ENCODE measurements at places on chromosomes 2 and 18.

- no peak for DNase-seq
Observed at GRCh38 chr2:133097666-133098065, 427.7 kb upstream of the LYPD1 start.

DNA sequence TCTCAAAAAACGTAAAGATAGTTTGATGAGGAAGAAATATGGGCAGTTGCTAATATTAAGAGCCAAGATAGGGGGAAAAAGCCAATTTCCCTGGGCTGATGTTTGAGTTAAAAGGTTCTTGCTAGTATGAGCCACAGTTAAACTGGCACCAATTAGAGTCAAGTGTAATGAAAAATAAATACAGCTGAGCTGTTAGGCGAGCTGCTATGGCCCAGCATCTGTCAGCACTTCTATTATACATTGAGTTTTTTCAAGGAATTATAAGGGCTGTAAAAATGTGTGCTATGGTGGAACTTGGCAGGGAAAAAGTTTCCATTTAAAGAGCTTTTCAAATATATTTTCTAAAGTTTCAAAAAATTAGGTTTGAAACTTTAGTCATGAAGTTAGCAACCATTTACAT is 279.6 kb downstream of the CYRIA start:
- DNase-seq, result no peak

GRCh38 chr2:101012054-101012705 is 10.1 kb downstream of the RPL31 start:
- DNase-seq, result no peak

GRCh38 chr18:48592540-48593171 is 53.8 kb downstream of the CTIF start:
- no peak for DNase-seq

DNA sequence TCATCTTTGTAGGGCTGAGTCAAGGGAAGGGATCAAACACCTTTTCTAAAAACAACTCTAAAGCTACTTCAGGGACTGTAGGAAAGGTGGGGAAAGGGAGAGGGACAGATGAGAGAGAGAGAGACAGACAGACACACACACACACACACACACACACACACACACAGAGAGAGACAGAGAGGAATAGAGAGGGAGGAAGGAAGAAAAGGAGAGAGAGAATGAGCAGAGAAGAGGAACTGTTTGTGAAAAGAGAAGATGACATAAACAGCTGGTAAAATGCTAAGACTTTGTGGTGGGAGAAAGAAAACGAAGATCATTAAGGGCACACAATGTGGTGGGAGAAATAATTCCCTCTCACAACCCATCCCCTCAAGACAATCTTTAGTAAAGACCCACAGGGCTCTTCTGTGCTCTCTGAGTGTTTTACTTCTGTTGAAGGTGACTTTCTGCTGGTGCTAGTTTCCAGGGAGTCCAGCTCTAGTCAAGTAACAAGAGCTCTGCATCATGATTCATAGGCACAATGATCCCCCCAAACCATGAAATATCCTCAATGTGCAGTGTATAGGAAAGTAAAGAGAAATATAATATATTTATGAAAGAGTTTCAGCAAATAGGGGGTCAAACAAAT is 77.2 kb upstream of the STK17B start:
- DNase-seq, result no peak

GRCh38 chr2:196409376-196409775 is 230.1 kb upstream of the CCDC150 start:
- no peak for DNase-seq

GRCh38 chr2:190993292-190993643 is 20.7 kb downstream of the STAT1 start:
- no peak for DNase-seq

DNA sequence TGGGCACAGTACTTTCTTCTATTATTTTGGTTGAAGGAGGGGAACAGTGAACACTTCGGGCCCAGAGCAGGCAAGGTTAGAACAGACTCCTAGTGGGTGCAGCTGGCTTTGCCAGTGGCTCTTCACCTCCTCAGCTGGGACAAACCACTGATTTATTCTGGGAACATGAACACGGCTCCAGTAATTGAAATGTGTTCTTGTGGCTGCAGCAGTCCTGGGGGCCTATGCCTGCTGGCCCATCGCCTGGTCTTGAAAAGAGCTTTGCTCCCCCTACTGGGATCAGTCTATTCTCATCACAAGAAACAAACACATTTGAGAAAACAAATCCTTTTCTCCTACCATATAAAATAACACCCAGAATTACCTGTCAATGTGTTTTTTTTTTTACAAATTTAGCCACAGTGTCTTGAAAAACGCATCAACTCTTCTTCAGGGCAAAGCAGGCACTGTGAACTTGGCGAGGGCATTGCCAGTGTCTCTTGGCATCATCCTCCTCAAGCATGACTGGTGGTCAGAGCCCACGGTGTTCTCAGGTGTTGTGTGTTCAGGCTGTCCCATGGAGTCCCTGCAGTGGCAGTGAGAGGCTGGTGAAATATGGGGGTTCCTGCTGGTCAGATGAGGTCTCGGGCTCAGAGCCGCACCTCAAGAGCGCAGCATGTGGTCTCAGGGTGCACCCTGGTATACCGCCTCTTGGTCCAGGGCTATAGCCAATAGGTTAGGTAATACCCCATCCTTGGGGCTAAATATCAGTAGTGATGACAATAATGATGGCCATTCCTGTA is 51.3 kb downstream of the RNF144A start:
- no peak for DNase-seq

GRCh38 chr2:174778085-174778981 is 14.1 kb upstream of the CHRNA1 start:
- DNase-seq, result no peak

GRCh38 chr18:77084688-77085035 is 47.9 kb downstream of the MBP start:
- no peak for DNase-seq

- DNase-seq, result no peak
Observed at GRCh38 chr2:215787565-215788178, 225.7 kb downstream of the MREG start.

DNA sequence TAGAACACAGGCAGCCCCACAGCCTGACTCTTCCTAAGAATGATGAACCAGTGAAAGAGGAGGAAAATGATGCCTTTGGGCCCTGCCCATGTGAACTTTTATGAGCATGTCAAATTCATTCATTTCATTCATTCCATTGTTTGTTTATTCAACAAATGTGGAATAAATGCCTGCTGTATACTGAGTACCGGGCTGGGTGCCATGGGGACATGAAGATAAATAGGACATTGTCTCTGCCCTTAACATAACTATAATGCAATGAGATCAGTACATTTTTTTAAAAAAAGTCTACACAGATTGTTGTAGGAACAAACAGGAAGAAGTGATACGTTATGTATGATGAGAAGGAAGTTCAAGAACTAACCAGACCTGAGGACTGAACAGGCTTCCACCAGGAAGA is 14.7 kb downstream of the MREG start:
- no peak for DNase-seq

DNA sequence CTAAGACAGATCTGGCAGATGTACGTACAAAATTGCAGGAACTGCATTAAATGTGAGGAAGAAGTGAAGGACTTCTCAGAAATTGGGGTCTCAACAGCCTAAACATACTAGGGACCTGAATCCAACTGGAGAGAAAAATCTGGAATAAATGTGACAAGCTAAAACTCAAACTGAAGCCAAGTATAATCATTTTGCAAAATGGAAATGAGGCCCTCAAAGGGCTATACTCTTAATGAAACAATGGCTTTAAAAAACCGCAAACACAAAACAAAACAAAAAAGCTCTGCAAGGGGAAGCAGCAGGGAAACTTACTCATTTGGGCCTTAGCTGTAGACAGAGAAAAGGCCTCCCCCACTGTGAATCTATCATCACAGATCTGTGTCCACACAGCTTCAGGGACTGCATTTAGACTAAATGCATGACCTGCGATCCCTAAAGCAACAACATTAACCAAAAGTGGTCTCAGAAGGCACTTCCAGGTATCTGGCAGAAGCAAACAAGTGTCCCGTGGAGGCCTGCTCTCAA is 63.2 kb downstream of the CCBE1 start:
- DNase-seq, result no peak

GRCh38 chr18:10784596-10785202 is 258.9 kb downstream of the NAPG start:
- DNase-seq, result no peak

DNA sequence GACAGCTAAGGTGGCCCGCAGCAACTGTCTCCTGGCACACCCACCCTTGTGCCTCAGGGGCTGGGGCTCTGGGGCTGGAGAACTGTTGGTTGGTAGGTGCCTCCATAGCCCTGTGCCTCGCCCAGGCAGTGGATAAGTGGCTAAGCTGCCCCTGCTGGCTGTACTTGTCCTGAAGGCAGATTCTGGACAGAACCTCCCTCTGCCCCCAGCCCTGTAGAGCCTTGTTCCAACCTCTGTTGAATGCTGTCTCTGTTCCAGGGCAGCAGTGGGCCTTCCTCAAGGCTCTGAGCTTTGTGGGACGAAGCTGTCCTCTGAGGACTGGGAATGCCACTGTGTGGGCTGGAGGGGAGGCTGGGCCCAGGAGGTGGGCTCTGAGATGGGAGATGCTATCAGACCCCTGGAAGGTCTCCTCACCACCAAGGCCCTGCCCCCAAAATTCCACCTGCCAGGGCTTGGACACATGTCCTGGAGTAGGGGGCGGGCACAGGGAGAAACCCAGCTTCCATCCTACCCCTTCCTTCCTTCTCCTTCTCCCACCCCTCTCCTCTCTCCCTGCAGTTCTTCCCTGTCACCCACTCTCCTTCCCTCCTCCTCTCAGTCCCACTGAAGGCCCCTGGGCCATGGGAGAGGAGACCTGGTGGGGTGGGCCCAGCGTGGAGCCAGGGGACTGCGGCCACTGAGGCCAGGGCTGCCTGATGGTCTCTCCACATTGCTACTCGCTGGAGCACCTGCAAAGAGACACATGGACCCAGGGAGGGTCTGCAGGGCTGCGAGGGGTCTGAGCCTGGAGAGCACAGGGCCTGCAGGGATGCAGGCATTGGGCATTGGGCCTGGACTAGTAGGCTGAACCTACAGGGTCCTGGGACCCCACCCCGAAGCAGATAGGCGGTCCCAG is 1.7 kb upstream of the PDCD1 start:
- no peak for DNase-seq

DNA sequence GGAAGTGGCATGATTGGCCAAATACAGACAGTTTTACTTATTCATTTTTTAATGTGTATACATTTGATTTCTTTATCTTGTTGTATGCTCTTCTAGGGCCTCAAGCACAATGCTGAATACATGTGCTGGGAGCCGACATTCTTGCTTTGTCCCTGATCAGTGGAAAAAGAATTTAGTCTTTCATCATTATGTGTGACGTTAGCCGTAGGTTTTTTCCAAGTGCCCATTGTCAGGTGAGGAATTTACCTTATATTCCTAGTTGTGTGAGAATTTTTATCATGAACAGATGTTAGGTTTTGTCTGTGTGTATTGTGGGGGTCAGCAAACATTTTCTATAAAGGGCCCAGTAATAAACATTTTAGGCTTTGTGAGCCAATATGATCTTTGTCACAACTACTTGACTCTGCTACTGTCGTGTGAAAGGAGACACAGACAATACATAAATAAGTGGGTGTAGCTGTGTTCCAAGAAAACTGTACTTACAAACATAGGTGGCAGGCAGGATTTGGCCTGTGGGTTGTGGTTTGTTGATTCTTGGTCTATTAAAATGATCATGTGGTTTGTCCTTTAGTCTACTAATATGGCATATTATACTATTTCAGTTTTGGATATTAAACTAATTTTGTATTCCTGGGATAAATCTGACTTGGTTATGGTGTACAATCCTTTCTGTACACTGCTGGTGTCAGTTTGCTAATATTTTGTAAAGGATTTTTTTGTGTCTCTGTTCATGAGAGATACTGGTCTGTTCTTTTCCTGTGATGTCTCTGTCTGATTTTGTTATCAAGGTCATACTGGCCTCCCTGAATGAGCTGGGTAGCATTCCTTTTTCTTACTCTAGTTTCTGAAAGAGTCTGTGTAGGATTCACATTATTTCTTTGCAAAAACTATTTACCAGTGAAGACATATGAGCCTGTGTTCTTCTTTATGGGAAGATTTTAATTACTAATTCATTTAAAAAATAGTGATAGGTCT is 132.2 kb upstream of the SMAD7 start:
- DNase-seq, result no peak

DNA sequence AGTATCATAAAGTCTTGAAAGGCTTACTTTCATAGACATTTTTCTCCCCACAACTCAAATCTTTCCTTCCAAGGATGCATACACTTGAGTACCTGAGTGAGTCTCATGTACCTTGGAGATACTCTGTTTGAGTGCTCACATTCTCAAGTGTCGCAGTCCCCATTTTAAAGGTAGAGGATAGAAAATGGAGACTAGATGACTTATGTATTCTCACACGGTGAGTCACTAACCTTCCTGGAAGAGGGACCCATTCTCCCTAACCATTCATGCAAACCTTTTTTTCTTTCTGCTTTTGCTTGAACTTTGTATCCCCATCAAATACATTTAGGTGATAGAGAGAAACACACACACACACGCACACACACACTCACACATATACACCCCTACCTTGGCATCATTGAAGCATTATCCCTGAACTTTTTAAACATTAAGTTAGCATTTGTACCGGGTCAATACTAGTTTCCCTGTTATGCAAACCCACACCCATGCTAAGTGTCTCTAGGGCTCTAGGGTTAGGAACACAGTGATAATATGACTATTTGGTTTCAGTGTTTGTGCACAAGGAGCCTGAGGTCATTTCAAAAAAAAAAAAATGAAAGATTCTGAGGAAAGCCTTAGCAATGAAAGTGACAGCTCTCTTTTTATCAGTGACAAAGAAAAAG is 236.2 kb downstream of the IKZF2 start:
- no peak for DNase-seq

DNA sequence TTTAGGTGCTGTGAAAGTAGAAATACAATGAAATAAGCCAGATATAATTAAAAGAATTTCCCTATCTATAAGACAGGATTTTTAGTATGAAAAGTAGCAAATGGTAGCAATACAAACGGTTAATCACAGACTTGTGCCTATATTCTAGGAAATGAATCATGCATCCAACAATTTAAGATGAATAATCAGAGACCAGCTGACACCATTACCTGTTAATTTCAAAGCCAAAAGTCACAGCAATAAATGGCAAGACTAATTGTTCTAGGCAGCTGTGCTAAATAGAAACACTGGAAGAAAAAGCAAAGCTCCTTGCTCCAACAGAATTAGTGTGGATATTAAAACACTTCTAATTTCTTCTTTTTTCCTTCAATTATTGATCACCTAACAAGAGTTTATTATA is 35.1 kb upstream of the MPP4 start:
- DNase-seq, result no peak

- DNase-seq, result no peak
Observed at GRCh38 chr2:84187258-84187657, 271.8 kb downstream of the SUCLG1 start.

DNA sequence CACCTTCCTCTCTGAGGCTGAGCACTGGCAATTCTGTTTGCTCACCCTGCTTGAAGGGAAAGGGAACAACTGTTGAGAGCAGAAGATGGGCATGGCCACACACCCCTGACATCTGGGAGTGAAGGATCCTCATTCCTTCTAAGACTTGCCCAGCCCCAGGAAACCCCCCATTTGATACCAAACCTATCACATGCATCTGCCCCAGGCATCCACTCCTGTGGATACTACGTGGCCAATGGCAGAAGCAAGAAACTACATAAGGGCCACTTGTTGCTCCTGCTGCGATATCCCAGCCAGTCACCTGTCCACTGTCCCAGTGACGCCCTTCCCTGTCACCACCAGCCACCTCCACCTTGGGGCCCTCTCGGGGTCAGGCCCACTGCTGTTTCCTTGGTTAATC is 185.2 kb downstream of the SMAD2 start:
- DNase-seq, result no peak

GRCh38 chr2:172830482-172830881 is 94.8 kb downstream of the RAPGEF4 start:
- DNase-seq, result no peak

- DNase-seq, result no peak
Observed at GRCh38 chr2:7279421-7279949, 362.3 kb downstream of the RNF144A start.

- no peak for DNase-seq
Observed at GRCh38 chr2:96789245-96789617, 26.8 kb upstream of the CNNM3 start.
